Fibroblast of skin of abdomen (primary cell): ENCODE measurements at places on chromosomes 2 and 18.

- no peak for DNase-seq
Measured at GRCh38 chr2:112762276-112762675, 2.1 kb downstream of the CKAP2L start.

DNA sequence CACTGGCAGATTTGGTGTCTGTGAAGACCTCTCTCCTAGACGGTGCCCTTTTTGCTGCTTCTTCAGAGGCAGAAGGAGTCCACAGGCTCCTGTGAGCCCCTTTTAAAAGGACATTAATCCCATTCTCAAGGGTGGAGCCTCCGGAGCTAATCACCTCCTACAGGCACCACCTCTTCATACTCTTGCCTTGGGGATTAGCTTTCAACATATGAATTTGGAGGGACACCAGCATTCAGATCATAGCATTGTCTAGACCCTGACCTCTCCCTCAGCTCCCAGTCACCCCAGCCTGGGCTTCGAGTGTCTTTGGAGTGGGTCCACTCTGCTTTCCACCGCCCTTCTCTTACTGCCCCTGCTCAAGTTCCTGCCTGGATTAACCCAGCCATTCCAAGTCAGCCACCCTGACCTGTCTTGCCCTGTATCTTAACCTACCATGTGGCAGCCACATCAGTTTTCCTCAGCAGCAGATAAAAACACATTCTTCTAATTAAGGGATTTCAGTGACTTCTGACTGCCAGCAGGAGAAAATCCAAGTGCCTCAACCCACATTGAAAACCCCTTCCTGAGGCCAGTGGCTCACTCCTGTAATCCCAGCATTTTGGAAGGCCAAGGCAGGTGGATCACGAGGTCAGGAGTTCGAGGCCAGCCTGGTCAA, 6.1 kb upstream of the NCL start:
- DNase-seq = no peak

DNA sequence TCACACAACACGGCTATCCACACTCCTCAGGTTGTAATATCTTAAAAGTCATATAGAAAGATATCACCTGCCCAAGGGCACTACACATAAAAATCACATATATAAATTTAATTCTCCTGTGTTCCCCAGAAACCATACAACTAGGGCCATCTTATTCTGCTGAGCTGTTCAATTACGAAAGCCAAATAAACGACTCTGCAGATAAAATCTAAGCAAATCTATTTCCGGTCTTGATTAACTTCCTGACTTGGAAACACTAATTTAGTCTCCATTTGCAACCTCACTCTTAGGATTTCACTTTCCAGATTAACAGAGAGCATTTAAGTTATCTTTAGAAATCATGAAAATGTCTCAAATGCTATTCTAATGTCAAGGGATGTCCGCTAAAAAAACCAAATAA, 23.9 kb upstream of the STK17B start:
- DNase-seq = no peak

DNA sequence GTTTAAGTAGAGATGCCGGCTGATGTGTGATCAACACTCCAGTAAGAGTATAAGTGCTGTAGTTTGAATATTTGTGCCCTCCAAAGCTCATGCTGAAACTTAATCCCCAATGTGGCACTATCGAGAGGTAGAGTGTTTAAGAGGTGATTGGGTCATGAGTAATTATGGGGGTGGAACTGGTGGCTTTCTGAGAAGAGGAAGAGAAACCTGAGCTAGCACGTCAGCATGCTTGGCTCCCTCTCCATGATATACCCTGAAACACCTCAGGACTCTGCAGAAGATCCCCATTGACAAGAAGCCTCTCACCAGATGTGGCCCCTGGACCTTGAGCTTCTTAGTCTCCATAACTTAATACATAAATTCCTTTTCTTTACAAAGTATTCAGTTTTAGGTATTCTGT, 584.8 kb downstream of the TSN start:
- no peak for DNase-seq

- DNase-seq = no peak
Measured at GRCh38 chr2:138036522-138036921, 72.2 kb downstream of the HNMT start.

- DNase-seq = no peak
Measured at GRCh38 chr18:21074336-21075323, 37.0 kb downstream of the ROCK1 start.

DNA sequence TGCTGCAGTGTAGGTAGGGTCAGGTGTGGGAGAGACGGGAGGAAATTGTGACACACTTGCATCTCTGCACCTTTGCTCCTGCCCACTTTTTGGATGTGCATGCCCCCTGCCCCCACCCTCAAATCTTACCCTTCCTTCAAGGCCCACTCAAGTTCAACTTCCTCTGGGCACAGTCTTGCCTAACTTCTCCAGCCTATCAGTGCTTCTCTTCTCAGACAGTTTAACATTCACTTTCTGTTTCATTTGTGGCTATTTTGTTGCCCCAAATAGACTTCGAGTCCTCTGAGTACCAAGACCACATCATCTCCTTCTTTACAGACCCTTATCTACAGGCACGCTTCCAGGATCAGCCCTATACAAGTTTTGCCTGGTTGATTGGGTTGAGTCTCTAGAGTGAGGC, 2.7 kb downstream of the ST8SIA5 start:
- DNase-seq = no peak

- no peak for DNase-seq
Measured at GRCh38 chr2:48173141-48173540, 266.8 kb upstream of the FBXO11 start.

DNA sequence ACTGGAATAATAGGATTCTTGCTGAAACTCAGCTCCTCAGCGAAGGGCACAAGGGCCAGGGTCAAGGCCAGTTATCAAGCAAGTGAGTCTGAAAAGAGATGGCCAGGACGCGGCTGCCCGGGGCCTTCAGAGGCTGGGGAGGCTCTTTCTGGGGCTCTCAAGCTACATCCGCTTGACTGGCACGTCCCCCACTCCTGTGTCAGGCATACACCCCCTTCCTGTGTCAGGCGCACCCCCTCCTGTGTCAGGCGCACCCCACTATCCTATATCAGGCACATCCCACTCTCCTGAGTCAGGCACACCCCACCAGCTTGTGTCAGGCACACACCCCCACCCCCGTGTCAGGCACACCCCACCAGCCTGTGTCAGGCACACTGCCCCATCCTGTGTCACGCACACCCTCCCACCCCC, 91.8 kb downstream of the TPO start:
- no peak for DNase-seq

GRCh38 chr2:43689999-43690398, 13.8 kb upstream of the C1GALT1C1L start:
- no peak for DNase-seq

GRCh38 chr2:204059016-204059415, 122.5 kb downstream of the ICOS start:
- DNase-seq = no peak

DNA sequence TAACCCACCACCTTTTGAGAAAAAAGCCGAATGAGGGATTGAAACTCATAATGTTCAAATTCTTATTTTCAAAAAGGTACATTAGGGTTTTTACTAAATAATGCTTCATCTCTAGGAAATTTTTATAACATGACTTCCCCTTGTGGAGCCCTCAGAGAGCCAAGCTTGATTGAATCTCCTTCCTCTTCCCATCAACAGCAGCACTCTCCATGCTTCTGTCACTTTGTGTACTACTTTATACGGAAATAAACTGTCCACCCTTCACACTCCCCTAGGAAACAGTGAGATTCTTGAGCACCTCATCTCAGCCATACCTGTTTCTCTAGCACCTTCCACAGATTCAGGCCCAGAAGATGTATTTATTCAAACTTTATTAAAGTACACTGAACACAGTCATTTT, 51.8 kb downstream of the TFPI start:
- DNase-seq = no peak

GRCh38 chr2:39942950-39943349, 163.9 kb upstream of the THUMPD2 start:
- DNase-seq = peak; percentile 75

DNA sequence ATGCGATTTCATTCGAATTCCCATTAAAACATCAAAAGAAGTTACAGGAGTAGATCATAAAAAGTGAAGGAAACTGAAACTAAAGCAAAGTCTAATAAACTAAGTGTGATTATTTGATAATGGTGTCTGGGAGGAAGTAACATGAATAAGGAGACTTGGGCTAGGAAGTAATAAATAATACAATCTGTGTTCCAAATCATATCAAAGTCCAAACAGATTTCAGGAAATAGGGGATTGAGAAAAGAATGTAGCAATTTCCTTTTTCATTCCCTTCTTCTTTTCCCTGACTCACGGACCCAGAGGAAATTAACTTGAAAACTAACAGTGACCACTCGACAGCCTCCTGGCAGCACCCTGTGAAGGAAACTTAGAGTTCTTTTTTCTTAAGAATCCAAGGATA, 758.4 kb upstream of the GCFC2 start:
- DNase-seq = no peak

DNA sequence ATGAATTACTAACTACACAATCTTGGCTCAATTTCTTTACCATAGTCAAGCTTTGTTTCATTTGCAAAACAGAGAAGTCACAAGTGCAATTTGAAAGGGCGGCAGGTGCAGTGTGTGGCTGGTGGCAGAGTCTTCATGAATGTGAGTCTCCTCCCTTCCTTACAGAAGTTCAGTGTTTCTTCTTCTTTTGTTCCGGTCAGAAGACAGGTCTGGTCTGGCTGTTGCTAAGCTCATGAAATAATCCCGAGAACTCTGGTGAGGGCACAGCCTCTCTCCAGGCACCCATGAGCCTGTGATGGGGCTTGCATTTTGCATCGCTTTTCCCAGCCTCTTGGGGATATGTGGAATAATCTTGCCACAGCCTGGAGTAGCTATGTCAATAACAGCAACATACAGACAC, 824.8 kb upstream of the SALL3 start:
- no peak for DNase-seq

DNA sequence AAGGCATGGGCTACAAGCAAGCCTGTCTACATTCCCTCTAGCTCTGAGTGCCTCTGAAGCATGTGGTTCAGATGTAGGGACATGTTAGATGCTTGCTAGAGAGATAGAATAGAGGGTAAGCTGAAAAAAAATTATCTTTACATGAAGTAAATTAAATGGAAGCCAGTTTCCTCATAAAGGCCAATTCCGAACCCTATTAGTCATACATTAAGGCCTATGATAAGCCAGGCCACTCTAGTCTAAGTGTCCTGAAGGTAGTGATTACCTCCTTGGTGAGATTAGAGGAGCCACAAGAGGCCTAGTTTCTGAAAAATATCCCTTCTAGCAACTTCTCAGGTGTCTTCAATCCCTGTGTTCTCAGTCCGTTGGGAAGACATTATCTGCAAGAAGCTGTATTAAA, 72.4 kb upstream of the NPAS2 start:
- DNase-seq = peak; percentile 49

- no peak for DNase-seq
Measured at GRCh38 chr18:58780045-58780444, 84.6 kb upstream of the ZNF532 start.

- DNase-seq = no peak
Measured at GRCh38 chr2:124704071-124704925, 679.2 kb downstream of the CNTNAP5 start.

GRCh38 chr2:241608881-241609280, 28.1 kb downstream of the THAP4 start:
- no peak for DNase-seq

- DNase-seq = peak; percentile 29
Measured at GRCh38 chr2:19675003-19675629, 226.7 kb downstream of the TTC32 start.

GRCh38 chr2:221962186-221962585, 336.6 kb downstream of the PAX3 start:
- no peak for DNase-seq
